ENCODE measurements at places on chromosomes 3 and 15.

DNA sequence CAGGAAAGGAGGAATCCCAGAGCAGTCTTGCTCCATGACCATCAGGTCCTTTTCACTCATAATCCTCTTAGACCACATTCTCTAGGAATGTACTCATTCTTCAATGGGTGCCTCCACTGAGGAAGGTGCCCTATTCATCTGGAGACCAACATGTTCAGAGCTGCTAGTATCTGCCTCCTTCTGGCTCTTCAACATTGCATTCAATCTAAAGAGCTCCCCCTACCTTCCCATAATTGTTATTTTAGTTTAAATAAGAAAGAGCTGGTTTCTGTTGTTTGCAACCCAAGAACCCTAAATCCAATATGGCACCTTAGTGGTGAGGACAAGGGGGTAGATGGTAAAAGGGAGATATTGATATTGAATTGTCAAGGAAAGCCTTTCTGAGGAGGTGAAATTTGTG is 67.6 kb downstream of the SCN11A start:
- DNase-seq = no peak

GRCh38 chr3:9250236-9250635 is 790 bp upstream of the SRGAP3 start:
- DNase-seq = no peak

DNA sequence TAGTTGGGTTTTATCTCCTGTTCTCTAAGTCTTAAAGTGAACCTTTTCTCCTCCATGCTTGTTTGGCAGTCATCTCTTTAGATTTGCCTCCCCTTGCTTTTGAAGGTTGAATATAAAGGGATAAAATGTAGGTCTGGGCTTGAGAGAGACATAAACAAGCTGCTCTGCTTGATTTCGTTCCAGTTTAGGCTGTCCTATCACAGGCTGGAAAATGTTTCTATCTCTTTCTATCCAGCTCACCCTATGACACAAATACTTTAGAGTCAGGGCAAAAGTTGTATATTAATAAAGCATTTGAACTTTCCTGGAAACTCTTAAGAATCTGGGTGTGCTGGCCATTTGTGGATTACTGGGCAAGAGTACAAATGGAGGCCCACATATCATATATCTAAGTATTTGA is 29.5 kb upstream of the ZBBX start:
- no peak for DNase-seq

- DNase-seq = no peak
These were observed 404.8 kb downstream of the PTPRG start for GRCh38 chr3:61966200-61966599.

DNA sequence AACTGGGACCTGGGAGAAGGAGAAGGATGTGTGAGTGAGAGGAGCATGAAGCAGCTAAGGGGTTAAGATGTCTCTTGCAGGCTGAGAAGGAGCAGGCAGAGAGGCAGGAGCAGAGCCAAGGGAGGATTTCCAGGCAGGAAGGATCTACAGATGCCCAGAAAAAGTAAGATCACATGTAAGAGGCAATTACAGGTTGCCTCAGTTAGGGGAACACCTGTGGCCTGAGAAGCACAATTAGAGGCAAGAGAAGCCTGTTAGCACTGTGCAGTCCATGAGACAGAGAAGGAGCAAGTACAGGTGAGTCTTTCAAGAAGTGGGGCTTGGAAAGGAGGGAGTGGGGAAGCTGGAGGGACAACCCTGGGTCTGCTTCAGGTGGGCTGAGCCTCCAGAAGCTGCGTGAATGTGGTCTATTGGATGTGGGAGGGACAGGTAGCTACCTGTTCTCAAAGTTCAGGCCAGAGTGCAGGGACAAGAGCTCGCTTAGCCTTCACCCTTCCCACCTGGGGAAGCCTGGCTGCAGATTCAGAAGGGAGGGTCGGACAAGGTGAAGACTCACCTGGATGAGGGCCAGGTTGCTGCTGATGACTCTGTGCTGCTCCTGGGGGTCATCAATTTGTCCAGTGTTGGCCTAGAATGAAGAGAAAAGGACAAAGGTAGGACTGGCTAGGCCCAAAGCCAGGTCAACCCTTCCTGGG is 50.7 kb downstream of the SLC41A3 start:
- DNase-seq = no peak

DNA sequence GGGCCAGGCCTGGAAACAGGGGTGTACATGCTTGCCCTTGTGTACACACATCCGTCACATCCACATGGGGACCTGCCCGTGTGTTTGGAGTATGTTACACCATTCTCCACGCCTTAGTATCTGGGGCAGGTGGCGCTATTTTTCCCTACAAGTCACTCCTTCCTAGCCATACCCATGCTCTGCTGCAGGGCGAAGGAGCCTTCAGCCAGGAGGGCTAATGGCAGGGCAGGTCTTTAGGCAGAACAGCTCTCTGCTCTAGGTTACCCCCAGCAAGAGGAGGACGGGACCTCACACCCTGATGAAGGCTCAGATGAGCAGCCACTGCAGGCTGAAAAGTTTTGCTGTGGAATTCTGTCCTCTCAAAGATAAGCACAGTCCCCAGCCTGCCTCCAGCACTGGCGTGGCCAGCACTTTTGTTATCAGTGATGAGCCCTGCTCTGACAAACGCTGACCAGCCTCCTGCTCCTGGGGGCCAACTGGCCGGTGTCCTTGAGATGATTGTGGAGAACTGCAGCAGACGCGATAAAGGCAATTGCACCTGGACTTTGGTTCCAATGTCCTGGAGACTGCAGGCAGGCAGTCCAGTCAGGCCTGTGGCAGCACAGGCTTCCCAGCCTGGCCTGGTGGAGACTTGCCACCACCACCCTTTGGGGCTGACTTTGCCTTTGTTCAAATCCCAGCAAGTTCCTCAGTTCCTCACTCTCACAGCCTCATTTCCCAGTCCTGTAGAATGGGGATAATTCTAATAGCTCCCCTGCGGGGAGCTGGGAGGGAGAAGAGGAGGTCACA is 19.8 kb upstream of the PIGZ start:
- no peak for DNase-seq

GRCh38 chr15:59197454-59197853 is 9.2 kb upstream of the LDHAL6B start:
- no peak for DNase-seq

GRCh38 chr15:81418891-81419290 is 44.9 kb upstream of the TMC3 start:
- DNase-seq = no peak

GRCh38 chr15:39326306-39326975 is 254.4 kb upstream of the THBS1 start:
- no peak for DNase-seq

DNA sequence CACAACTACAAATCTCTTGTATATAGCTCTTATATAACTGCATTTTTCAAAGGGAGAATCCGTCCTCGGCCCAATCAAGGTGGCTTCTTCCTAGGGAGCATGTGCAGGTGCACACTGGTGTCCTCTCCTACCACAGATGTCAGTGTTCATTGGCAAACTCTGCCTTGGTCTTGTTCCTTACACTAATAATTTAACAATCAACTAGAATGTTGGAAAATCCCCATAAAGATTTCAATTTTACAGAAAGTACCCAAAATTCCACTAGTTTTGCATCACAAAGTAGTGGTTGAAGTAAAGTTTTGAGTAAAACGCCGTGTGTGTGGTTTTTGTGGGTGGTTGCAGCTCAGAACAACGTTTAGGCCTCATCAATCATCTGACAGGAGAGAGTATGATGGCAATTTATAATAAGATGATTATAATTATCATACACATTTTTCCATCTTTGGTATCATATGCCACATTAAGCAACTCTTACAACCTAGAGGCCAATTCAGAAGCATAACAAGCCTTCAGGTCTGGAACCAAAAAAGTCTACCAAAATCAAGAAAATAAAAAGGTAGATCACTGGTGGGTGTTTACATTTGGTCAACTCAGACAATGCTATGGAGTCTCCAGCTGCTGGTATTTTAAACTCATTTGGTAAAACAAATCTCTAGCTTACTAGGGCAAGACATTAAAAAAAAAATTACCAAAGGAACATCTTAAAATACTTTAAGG is 128.9 kb upstream of the BHLHE40 start:
- DNase-seq = peak; percentile 26

- DNase-seq = no peak
These were observed 18.7 kb upstream of the LRRC2 start for GRCh38 chr3:46584598-46585467.

DNA sequence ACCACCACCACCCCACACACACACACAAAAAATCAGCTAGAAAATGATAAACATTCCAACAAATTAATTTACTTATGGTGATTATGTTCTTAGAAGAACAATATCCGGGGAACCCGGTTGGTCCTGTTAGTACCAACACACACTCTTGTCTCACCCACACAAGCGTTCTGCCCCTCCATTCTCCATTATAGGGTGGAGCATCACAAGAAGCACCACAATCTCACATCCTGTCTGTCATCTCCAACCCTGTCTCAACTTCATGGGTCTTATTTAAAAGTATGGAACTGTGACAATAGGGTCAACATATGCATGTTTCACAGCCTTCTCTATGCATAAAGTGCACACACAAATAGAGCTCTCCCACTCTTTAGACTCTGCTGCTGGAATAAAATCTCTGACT is 5.6 kb downstream of the GSK3B start:
- DNase-seq = no peak

GRCh38 chr3:171356251-171356650 is 104.0 kb downstream of the TNIK start:
- no peak for DNase-seq

GRCh38 chr3:9310043-9310442 is 52.8 kb upstream of the THUMPD3 start:
- no peak for DNase-seq

GRCh38 chr3:109548192-109548938 is 211.0 kb upstream of the DPPA4 start:
- DNase-seq = no peak

GRCh38 chr15:68653801-68654200 is 75.0 kb downstream of the CORO2B start:
- DNase-seq = no peak

- DNase-seq = no peak
These were observed 75.1 kb downstream of the GRM7 start for GRCh38 chr3:6935970-6936369.

- DNase-seq = no peak
These were observed 70.5 kb upstream of the ATP2C1 start for GRCh38 chr3:130823241-130823884.

- no peak for DNase-seq
These were observed 540 bp upstream of the PPP1R2 start for GRCh38 chr3:195543500-195544229.

- no peak for DNase-seq
These were observed 166.6 kb downstream of the SATB1 start for GRCh38 chr3:18258492-18258891.

GRCh38 chr15:61057376-61057775 is 171.7 kb downstream of the RORA start:
- DNase-seq = no peak

DNA sequence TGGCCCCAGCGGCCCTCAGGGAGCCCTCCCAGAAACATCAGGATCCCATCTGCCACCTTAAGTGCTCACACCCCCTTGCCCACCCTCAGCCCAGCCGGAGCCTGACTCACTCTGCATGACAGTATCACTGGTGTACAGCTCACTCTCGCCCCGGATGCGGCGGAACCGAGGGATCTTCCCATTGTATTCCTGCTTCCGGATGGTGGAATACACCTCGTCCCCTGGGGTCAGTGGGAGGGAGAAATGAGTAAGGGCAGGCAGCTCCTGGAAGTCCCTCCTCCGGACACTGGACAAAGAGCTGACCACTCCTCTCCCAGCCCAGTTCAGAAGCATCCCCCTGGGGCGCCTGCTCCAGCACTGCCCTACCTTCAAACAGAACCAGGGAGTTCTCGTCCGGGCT is 16.5 kb downstream of the SEMA7A start:
- DNase-seq = no peak

DNA sequence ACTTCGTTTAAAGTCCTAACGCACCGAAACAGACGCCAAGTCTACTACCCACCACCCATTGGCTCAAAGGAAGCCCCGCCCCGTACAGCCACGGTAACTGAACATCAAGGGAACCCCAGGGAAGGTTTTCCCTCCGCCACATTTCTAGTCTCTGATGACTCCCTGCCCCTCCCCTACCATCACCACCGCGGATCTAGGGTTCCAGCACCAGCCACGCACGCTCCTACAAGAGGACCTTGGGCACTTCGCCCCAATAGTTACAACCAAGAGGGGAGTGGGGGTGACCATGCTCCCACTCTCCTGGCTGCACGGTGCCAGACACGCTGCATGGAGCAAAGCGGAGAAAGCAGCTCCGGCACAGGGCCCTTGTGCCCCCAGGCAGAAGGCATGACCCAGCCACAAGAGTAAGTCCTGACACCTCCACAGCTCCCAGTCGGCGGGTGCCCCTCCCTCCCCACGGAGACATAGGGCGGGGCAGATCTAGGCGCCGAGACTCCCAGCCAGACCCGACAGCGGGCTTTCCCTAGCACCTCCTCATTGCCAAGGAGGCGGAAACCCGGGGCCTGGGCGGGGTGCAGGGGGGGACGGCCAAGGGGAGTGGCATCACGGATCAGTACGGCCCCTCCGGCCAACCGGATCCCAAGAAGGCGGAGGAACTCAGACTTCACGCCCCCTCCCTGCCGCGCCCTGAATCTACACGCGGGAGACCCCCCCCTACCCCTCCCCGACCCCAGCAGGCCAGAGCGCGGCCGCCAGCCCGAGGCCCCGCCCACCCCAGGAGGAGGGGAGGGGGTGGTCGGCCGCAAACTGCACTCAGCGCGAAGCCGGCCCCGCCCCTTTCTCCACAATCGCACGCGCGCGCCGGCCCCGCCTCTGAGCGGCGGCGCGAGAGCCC is 936 bp downstream of the SIN3A start:
- DNase-seq = peak; percentile 95

DNA sequence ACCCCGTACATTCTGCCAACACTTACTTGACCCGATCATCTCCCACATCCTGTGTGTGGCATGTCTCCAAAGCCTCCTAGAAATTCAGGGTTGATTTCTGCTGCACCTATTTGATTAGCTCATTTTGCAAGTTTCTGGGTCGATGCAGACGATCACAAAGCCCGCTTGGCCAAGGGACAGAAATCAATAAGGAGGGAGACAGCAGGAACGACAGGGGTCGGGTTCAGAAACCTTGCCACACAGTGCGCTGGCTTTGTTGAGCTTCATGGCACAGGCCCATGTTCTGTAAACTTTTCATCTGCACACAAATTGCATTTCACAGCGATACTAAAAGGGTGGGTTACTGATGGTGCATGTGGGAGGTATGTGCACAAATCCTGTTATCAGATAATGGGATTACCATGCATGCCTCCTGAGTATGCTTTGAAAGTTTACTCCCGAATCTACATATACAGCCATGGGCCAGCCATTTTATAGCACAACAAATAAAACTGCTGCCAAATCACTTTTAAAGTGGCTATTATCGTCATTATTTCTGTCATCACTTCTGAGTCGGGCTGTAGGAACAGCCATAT is 95.9 kb upstream of the ATP11B start:
- no peak for DNase-seq

Data from stimulated activated CD4-positive, alpha-beta T cell treated with anti-CD3 and anti-CD28 coated beads, Interleukin-12 subunit alpha, Interleukin-12 subunit beta, amount 100 ng/mL, for 4 hours (primary cell).